ENCODE measurements at places on chromosomes 2 and 18.

- no peak for DNase-seq
Measured at GRCh38 chr2:23433282-23433681, 48.3 kb downstream of the KLHL29 start.

- DNase-seq = no peak
Measured at GRCh38 chr2:138516030-138516704, 14.6 kb downstream of the SPOPL start.

DNA sequence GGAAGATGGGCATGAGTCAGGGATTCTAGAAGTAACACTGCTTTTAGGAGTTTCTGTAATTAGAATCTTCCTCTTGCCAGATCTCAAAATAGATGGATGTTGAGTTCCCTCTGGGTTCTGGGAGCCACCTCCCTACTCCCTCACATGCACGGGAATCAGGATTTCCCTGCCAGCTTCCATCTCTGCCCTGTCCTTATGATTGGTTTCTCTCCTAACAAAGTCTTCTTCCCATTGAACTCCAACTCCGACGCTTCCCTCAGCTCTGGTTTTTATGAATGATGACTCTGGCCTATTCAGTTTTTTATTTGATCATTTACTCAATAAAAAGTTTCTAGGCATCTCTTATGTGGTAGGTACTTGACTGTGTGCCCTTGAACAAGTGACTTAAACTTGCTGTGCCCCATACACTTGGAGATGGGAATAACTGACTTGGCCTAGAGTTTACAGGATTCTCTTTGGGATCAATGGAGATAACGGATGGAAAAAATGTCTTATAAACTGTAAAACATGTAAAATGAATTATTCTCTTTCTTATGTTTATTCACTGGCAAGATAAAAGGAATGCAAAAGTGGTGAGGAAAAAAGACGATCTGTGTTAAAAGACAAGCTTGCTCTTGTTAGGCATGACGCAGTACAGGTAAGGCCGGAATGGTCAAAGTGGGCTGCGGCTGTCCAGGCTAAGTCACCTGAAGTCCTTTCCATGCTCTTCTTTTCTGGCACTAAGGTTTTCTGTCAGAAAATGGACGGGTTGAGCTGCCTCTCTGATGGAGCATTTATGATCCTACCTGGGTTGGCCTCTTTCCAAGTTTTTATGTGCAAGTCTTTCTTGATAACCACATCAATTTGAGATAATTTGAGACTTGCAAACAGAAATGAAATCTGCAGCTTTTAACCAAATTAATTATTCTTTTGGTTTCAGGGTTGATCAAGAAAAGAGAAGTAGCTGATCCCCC is 199.6 kb downstream of the MYCN start:
- peak; percentile 1 for DNase-seq

GRCh38 chr18:60044290-60045006 is 144.7 kb downstream of the PMAIP1 start:
- no peak for DNase-seq

GRCh38 chr2:4445821-4446220 is 742.4 kb downstream of the DCDC2C start:
- no peak for DNase-seq

GRCh38 chr2:12257476-12257875 is 459.3 kb upstream of the TRIB2 start:
- DNase-seq = no peak

DNA sequence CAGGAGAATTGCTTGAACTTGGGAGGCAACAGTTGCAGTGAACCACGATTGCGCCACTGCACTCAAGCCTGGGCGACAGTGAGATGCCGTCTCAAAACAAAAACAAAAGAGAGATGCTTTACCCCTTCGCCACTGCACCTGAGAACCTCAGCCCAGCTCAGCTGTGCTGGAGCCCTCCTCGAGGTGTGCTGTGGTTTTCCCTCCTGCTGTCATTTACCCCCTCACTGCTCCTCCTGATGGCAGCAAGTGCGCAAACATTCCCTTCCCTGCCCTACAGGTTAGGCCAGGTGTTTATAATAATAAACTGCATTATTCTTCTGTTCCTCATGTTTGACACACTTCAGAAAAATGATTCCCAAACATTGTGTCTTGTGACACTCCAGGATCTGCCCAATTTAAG is 8.4 kb downstream of the FBXO36 start:
- no peak for DNase-seq

- DNase-seq = no peak
Measured at GRCh38 chr2:231597014-231597611, 4.4 kb downstream of the TEX44 start.

DNA sequence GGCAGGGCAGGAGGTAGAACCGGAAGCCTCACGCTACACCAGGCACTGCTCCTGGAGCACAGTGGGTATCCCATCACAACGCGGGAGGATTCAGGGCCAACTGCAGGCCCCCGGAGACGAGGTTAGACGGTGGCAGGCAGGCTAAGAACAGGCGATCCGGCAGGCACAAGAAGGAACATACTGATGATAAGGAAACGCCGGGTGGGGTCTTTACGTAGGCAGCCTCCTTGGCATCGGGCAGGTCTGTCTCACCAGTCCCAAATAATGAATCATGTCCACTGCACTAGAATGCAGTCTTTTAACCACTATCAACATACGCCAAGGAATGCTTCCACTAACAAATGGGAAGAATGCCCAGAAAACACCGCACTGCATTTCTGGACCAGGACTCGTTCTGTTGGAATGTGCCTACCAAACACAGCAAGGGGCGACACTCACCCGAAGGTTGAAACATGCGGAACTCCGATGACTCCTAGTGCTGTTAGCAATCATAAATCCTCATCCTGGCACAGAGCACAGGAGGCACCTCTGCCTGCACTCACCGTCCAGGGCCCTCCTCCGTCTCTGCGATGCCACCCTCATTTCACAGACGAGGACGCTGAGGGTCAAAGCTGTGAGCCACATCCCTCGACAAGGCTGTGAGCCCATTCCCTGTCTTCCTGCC is 35.2 kb downstream of the ZNF516 start:
- no peak for DNase-seq

DNA sequence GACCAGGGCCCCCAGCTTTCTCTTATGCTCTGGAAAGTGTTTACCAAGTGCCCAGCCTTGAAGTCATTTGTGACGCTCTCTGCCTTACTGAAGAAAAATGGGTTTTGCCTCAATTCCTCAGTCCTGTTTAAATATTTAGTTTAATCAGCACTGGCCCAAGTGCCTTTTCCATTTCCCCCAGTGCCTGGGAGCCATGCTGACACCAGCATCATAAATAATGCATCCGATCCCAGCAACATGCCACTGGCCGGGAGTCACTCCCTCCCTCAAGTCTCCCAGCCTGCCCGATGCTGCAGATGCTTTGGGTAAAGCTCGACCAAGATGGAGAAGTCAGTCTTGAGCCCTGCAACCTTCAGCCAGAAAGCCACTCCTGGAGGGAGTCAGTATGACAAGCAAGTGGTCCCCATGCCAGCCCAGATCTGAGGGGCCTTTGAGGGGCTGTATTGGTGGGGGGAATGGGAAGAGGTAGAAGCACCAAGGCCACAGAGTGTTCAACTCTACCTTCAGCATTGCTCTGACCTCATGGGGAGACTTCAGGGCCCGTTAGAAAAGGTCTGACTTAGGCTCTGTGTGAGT is 12.0 kb upstream of the MTA3 start:
- peak; percentile 47 for DNase-seq

DNA sequence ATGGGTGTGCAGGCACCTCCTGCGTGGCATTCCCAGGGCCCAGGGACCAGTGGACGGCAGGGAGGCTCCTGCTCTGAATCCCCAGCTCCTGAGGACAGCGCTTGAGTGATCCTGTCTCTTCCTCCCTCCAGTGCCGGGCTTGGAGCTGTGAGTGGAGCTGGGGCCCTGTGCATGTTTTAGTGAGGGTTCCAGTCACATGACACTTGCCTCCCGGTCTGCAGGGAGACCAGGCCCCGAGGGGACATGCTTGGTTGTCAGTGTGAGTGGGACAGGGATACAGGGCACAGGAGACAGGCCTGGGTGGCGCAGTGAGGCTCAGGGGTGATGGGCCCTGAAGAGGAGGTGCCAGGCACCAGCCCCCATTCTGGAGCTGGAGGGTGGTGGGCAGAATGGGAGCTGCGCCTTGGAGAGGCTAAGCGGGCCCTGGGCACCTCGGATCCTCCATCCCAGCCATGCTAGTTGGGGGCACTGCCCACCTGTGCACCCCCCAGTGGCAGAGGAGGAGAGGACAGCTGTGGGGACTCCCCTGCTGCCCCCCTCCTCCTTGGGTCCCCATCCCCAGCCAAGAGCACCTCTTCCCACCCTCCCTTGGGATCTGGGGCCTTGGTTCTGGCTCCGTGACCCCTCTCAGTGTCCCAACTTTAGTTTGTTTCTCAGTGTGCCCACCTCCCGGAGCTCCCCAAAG is 12.0 kb downstream of the ARHGEF4 start:
- DNase-seq = no peak

- no peak for DNase-seq
Measured at GRCh38 chr2:83112858-83113257, 1346.2 kb downstream of the SUCLG1 start.

DNA sequence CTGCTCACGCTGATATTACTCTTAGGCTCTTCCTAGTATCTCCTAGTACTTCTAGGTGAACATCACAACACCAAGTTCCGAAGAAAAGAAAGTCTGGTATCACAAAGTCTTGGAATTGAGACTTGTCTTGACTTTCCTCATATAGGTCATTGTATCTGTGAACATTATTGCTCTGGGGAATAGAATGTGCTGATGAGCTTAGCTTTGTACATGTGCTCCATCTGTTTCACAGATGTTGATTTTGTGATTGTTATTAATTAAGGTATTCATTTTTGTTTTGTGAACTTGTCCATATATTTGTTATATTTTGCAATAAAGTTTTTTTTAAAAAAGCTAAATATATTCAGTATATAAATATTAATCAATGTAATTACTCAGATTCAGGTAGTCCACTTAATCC is 111.7 kb downstream of the BABAM2 start:
- DNase-seq = no peak

GRCh38 chr2:207160115-207160514 is 5.6 kb downstream of the KLF7 start:
- DNase-seq = peak; percentile 26

- DNase-seq = no peak
Measured at GRCh38 chr2:14565666-14566065, 66.9 kb upstream of the LRATD1 start.

DNA sequence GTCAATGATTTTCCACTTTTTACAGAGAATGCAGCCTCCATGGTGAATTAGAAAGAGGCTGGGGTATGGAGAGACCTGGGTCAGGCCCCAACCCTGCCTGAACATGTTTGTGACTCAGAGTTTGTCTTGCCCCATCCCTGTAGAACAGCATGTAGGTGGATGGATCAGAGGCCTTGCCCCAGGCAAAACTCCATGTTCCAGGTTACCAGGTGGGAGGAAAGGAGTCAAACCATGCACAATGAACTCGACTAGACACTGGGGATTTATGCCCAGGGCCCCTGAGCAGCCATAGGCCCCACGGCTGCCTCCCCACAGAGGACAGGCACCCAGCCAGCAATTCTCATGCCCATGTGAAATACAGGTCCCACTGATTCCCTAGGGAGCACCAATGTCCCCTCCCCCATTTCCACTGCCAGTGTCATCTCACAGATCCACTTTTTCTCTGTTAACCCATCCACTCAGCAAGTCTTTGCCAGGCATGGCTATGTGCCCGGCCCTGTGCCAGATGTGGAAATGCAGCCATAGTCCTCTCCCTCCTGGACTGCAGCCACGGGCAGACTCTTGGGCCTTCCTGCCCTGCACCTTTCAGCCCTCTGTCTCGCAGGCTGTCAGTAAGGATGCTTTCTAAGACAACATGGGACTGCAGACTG is 737.8 kb upstream of the HS6ST1 start:
- no peak for DNase-seq

GRCh38 chr2:965640-966147 is 15.0 kb downstream of the SNTG2 start:
- no peak for DNase-seq

DNA sequence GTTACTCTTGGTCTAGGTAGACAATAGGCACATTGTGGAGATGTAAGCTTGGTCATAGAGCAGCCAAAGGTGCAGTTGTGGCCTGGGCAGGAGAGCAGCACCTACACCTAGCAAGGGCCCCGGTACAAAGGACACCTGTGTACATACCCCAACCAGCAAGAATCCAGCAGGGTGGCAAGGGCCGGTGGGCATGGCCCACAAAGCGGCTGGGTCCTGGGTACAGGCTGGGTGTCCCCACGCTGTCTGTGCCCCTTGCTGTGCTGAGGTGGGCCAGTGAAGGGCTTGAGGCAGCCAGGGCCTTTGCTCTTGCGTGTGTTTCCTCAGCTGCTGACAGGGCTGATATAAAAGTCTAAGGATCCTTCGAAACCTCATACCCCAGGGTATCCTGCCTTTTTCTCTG is 501.8 kb downstream of the EIPR1 start:
- DNase-seq = no peak

DNA sequence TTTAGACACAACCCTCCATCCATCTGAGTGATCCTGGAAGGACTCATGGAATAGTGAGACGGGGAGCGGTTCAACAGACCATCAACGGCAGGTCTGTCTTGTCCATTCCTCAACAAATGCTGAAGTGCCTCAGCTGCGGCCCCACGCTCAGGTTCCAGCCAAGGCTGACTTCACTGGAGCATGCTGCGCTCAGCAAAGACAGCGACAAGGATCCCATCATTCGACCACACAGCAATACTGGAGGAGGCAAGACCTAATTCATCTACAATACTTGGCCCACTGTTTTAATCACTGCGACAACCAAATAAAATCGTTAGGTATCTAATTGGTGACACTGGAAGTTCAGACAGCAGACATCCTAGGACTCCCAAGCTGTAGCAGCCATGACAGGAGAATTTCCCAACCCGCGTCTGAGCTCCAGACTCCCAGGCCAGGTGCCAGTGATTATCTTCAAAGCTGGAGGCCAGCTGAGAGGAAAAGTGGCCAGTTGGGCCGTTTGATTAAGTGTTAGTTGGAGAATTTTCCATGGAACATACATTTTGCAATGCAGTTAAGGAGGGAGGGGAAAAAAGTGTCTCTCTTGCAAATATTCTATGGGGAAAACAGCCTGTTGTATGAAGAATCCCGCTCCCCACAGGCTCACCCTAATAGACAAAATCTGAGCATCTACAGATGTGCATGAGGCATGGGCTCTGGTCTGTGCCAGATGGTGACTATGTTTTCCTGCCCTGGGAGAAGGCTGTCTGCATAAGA is 92.5 kb upstream of the SLC35G4 start:
- DNase-seq = no peak

GRCh38 chr18:24497031-24497754 is 36.8 kb downstream of the HRH4 start:
- no peak for DNase-seq

- DNase-seq = peak; percentile 84
Measured at GRCh38 chr18:3449512-3450011, 410 bp upstream of the TGIF1 start.

DNA sequence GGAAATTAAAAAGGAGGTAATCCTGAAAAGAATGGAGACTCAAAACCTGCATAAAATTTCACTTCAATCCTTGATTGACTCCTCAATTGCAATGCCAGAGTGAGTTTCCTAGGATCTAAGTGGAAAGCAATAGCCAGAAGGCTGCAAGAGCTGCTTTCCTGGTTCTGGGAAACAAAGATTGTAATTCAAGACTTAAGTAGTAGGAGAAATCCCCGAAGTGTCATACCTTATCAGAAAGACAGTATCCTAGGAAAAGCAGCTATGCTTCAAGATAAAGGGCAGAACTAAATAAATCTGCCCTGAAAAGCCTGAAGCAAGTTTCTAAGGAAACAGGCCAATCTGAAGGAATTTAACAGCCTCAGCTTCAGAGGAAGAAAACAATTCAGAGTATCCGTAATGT is 390.2 kb downstream of the DSC3 start:
- DNase-seq = no peak

Data from retina (tissue), 1 donor.